ENCODE measurements at places on chromosomes 7 and 10.

GRCh38 chr7:121599887-121600286 lies 203.8 kb upstream of the FAM3C start:
- no peak for DNase-seq

DNA sequence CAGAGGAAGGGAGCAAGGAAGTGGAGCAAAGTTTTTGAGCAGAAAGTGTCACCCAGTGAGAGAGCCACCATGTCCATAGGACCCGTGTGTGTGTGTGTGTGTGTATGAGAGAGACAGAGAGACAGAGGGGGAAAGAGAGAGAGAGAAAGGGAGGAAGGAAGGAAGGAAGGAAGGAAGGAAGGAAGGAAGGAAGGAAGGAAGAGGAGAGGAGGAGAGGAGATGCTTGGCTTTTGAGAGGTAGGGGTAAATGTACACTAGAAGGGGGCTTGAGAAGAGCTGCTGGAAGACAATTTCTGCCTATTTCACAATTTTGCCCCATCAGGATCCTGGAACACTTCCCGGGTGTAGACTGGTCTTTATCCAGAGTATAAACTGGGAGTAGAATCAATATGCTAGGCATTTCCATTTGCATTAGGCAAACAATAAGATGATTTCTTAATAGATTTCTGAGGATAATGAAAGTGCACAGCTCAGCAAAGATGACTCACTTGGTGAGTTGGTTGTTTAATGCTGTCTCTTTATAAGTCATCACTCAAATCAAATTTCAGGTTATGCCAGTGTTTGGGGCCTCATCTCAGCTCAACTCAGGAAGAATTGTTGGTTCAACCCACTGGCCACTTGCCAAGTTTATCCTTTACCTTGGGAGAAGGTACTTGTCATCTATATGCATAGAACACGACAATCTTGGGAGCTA lies 70.0 kb upstream of the FAM13C start:
- DNase-seq: no peak

DNA sequence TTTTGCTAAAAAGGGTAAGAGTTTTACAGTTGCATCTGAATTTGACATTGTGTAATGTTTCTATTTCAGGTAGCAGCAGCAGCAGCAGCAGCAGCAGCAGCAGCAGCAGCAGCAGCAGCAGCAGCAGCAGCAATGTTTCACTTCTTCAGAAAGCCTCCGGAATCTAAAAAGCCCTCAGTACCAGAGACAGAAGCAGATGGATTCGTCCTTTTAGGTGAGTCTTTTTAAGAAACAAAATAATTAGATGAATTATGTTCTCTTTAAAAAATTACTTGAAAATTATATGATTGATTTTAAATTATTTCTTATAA lies 32.6 kb downstream of the UMAD1 start:
- DNase-seq: no peak

GRCh38 chr10:88702848-88703597 lies 3.0 kb upstream of the LIPK start:
- DNase-seq: no peak

DNA sequence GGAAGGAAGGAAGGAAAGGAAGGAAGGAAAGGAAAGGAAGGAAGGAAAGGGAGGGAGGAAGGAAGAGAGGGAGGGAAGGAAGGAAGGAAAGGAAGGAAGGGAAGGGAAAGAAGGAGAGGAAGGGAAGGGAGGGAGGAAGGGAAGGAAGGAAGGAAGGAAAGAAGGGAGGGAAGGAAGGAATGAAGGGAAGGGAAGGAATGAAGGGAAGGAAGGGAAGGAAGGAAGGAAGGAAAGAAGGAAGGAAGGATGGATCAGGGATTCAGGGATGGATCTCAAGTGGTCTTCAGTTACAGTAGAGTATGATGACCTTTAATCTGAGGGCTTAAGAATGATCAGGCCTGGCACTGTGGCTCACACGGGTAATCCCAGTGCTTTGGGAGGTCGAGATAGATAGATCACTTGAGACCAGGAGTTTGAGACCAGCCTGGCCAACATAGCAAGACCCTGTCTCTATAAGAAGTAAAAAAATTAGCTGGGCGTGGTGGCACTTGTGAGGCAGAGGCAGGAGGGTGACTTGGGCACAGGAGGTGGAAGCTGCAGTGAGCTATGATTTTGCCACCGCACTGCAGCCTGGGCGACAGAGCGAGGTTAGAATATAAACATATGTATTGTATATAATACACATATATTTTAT lies 760 bp upstream of the FOXK1 start:
- DNase-seq: no peak

DNA sequence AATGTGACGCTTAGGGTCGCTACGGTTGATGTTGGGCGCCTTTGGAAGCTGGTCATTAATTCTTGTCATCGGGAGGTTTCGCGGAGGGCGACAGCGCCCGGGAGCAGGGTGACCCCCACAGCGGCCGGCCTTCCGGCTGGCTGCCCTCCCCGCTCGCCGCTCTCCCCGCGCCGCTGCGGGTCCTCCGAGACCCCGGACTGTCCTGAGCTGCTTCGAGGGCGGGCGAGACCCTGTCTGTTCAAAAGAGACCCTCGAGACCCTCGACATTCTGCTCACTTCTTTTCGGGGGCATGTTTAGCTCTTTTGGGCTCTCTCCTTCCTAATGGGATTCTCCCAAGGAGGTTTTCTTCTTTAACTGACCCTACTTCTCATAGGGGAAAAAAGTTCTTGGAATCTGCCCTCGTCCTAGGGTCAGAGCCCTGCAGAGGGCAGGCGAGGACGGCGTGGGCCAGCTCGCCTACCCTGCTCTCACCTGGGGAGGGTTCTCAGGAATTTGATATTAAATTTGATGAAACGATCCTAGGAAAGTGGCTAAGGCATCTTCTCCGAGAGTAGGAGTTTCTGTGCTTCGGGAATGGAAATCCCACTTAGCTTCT lies 257.0 kb downstream of the OTUD1 start:
- no peak for DNase-seq

DNA sequence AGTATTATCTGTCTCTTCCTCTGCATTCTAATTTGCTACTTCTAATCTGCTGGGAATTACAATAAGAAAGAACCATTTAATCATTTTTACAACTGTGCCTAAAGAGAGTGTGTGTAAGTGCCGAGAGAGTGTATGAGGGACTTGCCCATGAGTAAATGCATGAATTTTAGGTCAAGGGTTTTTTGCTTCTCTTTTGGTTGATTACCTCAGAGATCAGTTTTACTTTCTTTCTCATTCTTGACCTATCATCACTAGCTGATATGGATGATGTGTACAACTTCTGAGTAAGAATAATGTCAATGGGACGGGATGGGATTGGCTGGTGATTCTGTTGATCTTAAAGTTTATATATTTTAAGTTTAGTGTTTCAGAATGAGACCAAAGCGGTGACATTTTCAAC lies 47.8 kb downstream of the IKZF1 start:
- no peak for DNase-seq
